GM19239 (cell line): ENCODE measurements at places on chromosomes 4 and X.

- DNase-seq, result no peak
These were observed 14.1 kb upstream of the CCNI start for GRCh38 chr4:77089866-77090265.

DNA sequence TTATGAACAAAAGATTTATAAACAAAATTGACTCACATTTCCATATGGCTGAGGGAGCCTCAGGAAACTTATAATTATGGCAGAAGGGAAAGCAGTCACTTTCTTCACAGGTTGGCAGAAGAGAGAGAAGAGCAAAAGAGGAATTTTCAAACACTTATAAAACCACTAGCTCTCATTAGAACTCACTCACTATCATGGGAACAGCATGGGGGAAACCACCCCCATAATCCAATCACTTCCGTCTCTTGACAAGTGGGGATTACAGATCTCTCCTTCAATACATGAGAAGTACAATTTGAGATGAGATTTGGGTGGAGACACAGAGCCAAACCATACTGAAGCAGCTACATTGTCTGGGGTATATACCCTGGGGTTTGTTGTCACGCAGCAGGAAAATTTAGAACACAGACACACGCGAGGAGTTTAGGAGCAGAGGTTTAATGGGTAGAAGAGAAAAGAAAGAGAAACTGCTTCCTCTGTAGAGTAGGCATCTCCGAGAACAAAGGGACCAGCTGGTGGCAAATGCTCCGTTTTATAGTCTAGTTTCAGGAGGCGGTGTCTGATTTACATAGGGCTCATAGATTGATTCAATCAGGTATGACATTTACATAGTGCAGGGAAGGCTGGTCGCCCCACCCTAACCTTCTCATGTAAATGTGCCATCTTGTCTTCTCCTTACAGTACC is 2277.7 kb upstream of the AGA start:
- no peak for DNase-seq

- no peak for DNase-seq
These were observed 72.4 kb downstream of the PCDH7 start for GRCh38 chr4:30792601-30793000.

DNA sequence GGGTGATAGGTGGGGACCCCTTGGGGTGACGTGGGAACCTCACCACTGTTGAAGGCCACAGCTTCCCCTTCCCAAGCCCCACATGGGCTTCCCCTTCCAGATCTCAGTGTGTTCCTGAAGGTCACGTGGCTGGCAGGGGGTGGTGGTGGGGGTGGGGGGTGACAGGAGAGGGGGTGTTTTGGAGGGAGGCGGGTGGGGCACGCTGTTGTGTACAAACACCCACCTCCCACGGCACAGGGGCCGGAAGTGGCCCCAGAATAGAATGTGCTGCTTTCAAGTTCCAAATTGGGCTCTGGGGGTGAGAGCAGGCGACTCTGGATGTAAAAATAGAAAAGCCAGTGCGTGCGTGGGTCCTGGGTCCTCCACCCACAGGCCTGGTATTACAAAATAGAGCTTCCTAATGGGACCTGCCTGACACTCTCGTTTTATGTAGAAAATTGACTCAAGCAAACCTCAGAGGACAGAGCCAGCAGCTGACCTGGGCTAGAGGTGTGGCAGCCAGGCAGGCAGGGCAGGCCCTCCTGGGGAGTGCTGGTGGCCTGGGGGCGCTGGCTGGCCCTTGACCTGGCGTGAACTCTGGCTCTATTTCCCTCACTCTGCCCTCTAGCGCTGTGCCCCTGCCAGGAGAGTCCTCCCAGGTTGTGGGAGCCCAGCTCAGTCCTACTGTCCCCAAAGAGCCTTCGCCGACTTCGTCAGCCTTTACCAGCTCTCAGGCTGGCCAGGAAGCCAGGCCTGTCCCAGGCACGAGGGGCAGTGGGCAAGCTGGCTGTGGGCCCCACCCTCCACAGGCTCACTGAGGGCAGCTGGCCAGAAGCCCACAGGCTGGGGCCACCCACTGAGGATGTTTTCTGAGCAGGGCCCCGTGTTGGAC is 5.4 kb upstream of the SH3BP2 start:
- DNase-seq, result peak; percentile 69

DNA sequence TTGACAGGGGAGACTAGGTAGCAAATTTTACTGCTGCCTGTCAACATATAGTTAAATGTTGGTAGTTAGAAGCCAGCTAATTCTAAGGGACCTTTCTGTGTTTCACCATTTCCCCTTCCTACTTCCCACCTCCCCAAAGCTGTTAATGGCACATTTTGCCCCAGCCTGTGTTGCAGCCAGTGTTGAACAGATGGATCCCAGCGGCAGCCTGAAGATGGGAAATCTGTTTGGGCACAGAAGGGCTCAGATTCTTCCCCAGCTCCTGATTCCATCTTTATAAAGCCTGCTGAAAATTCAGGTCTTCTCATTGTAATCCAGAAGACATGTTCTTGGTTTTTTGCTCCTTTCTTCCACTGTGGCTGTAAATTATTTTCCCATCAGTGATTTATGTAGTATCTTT is 89.0 kb downstream of the SPRY1 start:
- DNase-seq, result no peak

- DNase-seq, result no peak
These were observed 15.0 kb upstream of the PRKX start for GRCh38 chrX:3728454-3728853.

DNA sequence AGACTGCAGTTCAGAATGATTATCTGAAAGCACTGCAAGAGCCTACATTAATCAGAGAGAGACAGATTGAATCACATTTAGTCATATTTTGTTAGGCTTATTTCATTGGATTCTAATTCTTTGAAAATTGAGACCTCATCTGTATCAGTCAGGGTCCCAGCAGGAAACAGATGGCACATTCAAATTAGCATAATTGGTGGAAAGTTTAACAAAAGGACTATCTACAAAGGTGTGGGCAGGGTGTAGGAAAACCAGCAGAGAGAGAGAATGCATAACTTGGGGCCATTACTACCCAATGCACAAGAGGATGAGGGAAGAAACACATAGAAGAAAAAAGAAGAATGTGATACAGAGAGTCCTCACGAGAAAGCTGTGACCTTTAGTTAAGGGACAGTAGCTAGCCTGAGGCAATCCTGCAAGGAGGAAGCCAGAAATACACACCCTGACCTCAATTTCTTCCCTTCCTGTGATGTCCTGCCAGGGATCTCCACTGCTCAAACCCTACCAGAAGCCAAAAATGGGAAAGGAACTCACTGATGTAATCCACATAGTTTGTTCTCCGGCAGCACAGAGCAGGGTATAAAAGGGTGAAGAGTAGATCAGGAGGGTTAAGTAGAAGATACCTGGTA is 17.7 kb upstream of the XKRX start:
- DNase-seq, result no peak

DNA sequence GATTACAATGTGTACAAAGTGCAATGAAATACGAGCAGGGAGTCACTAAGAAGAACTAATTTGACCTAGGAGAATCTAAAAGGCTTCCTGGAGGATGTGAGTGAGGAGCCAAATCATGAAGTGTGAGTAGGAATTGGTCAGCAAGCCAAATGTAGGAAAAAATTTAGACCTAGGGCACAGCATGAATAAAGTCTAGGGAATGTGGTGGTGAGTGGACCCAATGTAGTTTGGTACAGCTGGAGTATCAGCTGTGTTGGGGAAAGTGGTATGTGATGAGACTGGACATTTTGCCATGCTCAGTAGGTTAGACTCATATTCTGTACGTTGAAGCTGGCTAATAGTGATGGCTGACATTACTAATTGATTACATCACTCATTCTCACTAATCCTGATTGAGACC is 191.0 kb downstream of the AFF2 start:
- no peak for DNase-seq
